Hematopoietic multipotent progenitor cell treated with erythropoietin and hydrocortisone succinate and interleukin-3 and kit ligand, for 8 days (in vitro differentiated cells): ENCODE measurements at places on chromosomes 1 and 21.

GRCh38 chr1:206713910-206714312, 29.2 kb downstream of the MAPKAPK2 start:
- no peak for DNase-seq

GRCh38 chr21:34878501-34878900, 170.6 kb downstream of the RUNX1 start:
- no peak for DNase-seq

DNA sequence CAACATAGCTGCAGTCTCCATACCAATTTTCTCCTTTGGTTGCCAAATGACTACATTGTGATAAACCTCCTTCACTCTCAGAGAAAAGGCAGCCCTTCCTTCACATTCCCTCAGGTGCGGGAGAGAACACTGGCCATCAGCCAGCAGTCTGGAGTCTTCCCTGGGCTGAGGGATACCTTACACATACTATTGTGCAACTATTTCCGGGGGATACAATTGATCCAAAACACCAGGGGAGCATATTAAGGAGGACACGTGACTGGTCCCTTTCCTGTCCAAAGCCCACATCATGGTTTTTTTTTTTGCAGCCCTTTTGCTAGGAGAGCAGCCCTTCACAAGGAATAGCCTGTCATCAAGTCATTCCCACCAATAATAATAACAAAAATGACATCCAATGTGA, 172.1 kb upstream of the ZRANB2 start:
- no peak for DNase-seq

GRCh38 chr1:205118752-205119151, 3.0 kb downstream of the RBBP5 start:
- DNase-seq, result peak; percentile 26

GRCh38 chr1:84996846-84997666, at the start of gene MCOLN2:
Gene MCOLN2, minus strand, starts transcription at chr1:84997113. Its CDS starts 241 bp downstream, at chr1:84996872.
- peak; percentile 8 for DNase-seq

- no peak for DNase-seq
Measured at GRCh38 chr1:10901091-10901890, 104.8 kb upstream of the CASZ1 start.

- peak; percentile 13 for DNase-seq
Measured at GRCh38 chr21:29149808-29150425, 19.5 kb downstream of the MAP3K7CL start.

DNA sequence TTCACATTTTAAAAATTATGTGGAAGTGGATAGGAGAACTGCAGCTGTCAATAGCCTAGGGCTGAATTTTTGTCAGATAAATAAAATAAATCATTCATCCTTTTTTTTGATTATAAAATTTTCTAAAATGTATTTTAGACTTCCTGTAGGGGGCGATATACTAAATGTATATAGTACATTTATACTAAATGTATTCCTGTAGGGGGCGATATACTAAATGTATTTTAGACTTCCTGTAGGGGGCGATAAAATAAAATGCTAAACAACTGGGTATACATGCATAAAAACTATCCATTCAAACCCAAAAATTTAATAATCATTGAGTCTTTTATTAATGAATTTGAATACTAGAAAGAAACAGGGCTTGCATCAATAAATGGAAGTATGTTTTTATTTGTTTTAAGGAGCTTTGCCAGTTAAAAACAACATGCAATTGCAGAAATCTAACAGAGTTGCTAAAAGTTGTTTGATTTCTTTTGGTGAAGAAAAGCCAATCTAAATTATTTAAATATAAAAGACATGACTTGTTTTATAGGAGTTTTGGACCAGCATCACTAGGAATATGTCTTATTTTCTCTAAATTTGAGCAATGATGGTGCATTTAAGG, 31.4 kb downstream of the CLCA1 start:
- DNase-seq, result peak; percentile 70

DNA sequence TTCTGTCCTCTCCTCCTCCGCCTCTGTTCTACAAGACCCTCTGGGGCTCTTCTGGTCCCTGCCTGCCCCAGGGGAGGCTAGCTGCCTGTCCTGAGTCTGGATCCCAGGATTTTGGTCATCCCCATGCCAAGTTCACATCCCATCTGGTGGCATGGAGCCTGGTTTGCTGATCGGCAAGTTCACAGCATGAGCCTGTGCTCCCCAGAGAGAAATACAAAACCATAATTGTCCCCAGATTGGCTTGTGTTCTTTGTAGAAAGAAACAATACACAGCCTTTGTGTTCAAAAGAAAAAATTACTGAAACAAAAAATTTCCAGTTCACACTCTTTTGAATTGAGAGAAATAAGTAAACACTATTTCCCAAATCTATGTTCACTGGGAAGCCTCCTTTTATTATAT, 149.4 kb upstream of the ZC3H12A start:
- DNase-seq, result no peak

GRCh38 chr1:27338751-27339150, 3.1 kb upstream of the SYTL1 start:
- no peak for DNase-seq

- no peak for DNase-seq
Measured at GRCh38 chr1:239228451-239228850, 157.9 kb upstream of the CHRM3 start.

DNA sequence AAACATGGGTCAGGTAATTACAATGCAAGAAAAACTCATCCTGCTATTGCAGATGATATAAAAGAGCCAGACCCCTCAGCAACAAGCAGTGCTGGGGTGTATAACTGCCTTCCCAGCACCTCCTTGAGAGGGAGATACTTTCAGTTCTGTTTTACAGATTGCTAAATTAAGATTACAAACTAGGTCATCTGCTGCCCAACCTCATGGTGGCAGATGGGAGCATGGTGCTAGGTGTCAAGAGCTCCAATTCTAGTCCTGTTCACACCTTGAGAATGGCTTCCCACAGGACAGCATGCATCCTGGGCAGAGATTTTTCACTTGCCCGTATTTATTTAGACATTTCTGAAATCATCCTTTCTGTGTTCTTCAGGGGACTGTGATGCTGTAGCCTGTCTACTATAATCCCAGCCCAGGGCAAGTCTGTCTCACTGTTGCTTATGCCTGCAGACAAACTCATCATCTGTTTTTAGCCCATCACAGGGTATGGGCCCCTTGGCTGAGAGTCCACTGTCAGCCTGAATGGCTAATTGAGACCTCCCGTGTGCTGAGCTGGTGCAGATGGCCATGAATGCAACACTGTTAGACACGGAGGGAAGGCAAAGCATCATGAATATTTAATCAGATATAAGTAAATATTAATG, 40.2 kb upstream of the PBX1 start:
- no peak for DNase-seq

- DNase-seq, result no peak
Measured at GRCh38 chr1:214970016-214970415, 112.5 kb upstream of the KCNK2 start.

GRCh38 chr1:229195246-229195645, 75.7 kb upstream of the RAB4A start:
- no peak for DNase-seq

DNA sequence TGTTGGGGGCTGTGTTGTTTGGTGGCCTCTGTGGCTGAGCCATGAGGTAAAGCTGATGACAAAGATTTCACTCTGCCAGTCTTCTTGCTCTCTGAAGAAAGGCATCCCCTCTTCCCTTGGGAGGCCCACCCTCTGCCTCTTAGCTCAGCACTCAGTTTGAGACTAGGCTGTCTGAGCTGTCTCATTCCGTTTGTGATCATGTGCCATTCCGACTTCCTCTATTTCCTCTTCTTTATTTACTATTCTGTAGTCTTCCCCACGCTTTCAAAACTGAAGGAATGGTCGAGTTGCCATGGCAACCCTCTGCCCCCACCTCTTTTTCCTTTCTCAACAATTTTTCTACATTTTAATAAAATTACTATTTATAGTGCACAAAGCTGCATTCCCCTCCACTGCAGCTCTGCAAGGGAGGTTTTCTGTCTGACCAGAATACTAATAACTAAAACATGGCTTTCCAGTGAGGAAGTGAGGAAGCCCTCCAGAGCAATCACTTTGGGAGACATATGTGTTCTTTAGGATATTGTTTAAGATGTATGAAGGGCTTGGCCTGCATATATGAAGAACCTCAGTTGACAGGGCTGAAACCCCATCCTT, 30.8 kb downstream of the KCNA3 start:
- no peak for DNase-seq
